ENCODE measurements at places on chromosomes 3 and 15.

DNA sequence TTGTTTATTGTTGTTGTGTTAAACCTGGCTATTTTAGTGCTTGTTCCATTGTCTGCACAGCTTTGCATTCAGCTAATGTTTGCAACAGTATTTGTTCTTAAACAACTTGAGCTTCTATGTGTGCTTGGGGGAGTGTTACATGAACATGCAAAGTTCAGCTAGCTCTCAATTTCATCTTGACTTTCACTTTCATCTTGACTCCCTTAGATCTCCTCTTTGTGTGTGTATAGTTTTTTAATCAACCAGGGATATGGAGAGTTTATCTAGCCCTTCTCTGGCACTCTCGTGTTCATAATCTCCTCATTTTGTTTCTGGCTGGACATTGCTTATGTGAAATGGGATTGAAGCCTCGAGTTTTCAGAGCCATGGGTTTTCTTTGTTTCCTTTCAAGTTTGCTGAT lies 212.4 kb upstream of the ZBTB20 start:
- no peak for DNase-seq

DNA sequence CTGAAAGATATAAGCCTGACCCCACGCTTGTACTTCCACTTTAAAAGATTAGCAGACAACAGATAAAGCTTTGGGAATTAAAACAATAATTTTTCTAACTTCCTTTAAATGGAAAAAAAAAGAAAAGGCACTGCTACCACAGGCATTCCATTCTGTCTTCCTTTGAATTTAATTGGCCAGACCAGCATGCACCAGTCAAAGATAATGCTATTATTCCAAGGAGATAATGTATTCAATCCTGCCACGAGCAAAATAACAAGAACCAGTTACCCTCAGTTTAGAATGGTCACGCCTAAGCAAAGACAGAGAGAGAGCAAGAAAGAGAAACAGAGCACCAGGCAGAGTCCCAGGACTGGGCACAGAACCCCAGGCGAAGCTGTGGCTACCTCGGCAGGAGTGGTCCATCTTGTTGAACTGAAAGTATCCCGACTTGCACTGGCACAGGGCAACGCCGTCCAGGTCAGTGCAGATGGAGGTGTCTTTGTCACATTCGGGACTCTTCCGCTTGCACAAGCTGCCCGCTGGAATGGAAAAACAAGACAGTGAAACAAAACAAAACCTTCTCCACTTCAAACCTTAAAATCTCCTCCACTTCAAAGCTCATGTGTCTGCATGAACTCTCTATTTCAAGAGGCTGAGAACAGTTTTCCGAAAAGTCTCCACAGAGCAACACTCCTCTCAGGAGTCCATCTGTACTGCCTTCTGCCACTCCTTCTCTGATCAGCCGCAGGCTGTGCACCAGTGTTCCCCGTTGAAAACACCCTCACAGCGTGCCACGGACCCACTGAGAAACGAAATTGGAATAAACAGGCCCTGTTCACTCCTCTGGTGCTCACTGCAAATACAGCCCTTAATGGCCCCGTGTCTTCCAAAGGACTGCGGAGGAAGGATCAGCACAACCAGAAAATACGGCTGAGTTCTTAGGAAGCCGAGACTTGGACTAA lies 58.2 kb downstream of the HEG1 start:
- no peak for DNase-seq

DNA sequence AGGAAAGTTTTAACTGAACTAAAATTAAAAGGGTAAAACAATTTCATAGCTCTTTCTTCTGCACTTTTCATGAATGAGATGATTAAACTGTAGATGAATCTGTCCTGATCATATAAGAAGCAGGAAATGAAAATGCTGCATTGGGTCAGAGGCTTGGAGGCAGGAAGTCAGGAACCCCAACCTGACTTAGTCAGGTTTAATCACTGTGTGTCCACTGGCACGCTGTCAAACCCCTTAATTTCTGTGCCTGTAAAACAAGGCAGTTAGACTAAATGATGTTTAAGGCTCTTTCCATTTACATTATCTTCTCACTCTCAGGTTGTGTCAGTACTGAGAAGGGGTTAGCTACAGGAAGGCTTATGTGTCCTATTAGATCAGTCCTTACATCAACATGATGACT lies 193.3 kb upstream of the TTC14 start:
- DNase-seq = no peak

DNA sequence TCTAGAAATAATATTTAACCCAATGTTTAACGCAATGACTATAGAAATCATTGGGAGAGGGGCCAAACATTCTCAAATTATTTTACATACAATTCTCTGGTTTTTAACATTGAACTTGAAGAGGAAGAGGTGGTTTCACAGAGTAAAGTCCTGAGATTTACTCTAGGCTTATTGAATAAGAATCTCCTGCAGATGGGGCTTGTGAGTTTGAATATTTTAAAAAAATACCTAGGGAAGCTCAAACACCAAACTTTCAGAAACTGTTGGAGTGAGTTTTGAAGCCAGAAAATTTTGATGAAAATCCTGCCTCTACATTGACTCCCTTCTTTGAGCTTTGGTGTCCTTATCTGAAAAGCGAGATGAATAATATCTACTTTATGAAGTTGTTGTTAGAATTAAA lies 906.6 kb downstream of the TUSC7 start:
- no peak for DNase-seq

GRCh38 chr3:148428862-148429605 lies 268.7 kb upstream of the AGTR1 start:
- no peak for DNase-seq

GRCh38 chr15:94047566-94047965 lies 183.8 kb upstream of the MCTP2 start:
- DNase-seq = no peak

DNA sequence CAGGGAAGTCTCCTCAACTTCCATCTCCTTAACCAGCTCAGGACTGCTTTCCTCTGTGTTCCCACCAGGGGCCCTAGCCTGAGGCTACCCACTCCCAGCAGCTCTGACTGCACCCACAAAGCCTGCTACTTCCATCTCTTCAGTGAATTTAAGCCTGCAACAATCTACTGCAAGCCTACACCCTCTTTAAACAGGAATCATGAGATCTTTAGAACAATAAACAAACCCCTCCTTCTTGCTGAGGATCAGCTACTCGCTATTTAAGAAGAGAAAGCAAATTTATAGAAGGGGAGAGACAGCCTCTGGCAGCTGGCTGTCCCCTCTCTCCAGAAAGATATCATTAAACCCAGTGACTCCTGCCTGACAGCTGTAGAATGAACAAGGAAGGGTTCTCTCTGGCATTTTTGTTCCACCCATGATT lies 51.9 kb downstream of the ARHGAP31 start:
- DNase-seq = no peak

DNA sequence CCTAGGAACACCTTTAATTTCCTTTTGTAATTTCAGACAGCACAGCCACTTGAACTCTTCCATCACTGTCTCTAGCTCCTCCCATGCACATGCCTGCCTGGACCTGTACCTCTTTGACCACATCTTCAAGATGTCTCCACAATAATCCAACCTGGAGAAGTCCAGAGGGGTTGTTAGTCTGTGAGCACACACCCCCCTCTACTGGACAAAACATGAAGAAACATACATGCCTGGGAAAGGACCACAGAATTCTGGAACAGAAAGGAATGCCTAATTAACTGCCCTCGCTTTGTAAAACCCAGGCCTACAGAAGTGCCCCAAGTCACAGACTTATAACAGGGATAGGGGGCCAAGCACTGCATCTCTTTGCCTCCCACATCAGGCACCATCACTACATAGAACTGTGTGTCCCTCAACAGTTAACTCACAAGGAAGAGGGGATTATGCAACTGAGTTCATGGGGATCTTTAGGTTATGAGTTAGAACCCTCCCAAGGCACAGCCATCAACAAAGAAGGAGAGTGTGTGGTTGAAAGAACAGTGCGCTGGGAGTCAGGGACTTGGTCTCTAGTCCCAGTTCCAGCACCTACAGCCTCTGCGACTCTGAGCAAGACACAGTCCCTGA lies 61.7 kb downstream of the FMN1 start:
- DNase-seq = peak; percentile 21

Measured in NCI-H1930 (cell line).